ENCODE measurements at places on chromosomes 12 and 14.

DNA sequence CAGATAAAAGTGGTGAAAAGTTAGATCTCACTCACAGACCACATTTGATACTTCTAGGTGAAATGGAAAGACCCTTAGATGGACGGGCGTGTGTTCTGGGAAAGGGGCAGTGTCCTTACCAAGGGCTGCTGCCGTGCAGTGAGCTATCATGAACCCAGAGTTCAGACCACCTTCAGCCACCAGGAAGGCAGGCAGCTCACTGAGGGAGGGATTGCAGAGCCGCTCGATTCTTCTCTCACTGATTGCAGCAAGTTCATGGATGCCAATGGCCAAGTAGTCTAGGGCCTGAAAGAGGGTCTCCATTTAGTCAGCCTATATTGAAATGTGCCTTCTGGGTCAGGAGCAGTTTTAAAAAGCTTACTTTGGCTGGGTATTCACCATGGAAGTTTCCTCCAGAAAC is 15.7 kb downstream of the HAL start:
- DNase-seq: no peak

DNA sequence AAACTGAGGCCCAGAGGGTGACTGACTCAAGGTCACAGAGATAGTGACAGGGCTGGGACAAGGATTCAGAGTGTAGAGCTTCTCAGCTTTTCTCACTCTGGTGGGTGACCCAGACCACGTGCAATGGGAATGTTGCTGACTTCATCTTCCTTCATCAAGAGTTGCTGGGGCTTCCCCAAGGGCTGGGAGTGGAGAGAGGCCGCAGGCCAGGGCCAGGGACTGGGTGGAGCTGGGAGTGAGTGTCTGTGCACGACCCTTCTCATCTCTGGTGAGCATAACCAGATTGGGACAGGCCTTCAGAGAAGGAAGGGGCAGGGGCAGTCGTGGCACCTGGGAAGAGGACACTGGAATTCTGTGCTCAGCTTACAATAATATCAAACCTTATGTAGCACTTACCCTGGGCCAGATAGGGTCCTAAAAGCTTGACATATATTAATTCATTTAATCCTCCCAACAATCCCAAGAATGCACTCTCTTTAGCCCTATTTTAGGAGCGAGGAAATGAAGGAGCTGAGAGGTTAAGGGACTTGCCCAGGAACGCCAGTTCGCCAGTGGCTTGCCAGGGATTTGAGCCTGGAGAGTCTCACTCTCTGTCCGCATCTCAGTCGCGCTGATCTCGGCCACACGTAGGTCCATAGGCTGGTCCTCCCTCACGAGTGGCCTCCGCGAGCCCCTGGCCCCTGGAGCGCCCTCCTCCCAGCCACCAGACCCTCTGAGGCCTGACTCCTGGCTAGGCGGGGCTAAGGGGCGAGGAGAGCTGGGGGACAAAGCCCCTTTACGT is 15.8 kb downstream of the KRT18 start:
- no peak for DNase-seq

DNA sequence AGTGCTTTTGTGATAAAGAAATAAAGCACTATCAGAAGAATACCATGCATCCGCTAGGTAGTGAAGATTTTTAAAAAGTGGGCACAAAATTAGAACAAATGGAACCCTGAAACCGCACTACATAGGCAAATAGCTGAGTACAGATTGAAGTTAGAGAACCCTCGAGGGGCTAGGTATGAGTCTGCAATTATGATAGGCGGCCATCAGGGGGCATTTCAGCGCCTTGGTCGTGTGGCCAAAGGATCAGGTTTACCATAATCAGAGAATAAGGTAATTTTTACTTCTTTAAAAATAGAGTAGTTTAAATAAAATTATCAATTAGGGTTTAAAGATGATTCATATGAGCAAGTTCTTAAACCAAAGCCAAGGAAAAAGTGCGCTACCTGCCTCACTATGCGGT is 129.8 kb downstream of the TMX1 start:
- DNase-seq: no peak

DNA sequence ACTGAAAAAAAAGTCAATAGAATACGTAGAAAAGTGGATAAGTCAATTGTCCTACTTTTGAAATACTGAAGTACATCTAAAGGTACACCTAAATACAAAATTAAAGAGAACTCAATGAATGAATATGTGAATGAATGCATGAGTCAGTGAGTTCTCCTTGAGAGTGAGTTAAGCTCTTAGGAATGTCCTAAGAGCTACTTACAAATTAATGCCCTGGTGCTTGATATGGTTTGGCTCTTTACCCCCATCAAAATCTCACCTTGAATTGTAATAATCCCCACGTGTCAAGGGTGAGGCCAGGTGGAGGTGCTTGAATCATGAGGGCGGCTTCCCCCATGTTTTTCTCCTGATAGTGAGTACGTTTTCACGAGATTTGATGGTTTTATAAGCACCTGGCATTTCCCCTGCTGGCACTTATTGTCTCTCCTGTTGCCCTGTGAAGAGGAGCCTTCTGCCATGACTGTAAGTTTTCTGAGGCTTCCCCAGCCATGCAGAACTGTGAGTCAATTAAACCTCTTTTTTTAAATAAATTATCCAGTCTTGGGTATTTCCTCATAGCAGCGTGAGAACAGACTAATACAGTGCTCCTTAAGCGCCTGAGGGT is 192.2 kb upstream of the ARHGAP5 start:
- DNase-seq: no peak

GRCh38 chr14:81637639-81638038 is 104.0 kb upstream of the SEL1L start:
- no peak for DNase-seq

- DNase-seq: no peak
These were observed 465 bp upstream of the FGD4 start for GRCh38 chr12:32398816-32399369.

GRCh38 chr12:115088995-115089841 is 405.2 kb upstream of the TBX3 start:
- DNase-seq: no peak

- DNase-seq: no peak
These were observed 17.9 kb downstream of the KRT76 start for GRCh38 chr12:52759218-52759617.

- DNase-seq: no peak
These were observed 493.1 kb upstream of the CCDC196 start for GRCh38 chr14:65993103-65993502.

DNA sequence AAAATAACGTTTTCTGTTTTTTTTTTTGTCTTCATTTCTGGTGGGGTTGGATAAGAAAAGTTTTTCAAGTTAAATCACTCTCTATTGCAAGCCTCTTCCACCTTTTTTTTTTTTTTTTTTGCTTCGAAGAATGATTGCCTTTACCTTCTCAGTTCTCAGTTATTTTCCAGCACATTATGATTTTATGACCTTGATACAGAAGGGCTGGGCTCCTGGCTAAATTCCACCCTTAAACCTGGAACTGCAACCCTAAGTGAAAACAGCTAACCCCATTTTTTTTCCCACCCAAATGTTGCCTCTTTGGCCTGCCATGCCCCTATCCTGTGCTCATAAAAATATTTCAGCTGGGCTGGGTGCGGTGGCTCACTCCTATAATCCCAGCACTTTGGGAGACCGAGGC is 31.4 kb downstream of the PSEN1 start:
- no peak for DNase-seq

- DNase-seq: no peak
These were observed 30.5 kb upstream of the CCND2 start for GRCh38 chr12:4243091-4243490.

DNA sequence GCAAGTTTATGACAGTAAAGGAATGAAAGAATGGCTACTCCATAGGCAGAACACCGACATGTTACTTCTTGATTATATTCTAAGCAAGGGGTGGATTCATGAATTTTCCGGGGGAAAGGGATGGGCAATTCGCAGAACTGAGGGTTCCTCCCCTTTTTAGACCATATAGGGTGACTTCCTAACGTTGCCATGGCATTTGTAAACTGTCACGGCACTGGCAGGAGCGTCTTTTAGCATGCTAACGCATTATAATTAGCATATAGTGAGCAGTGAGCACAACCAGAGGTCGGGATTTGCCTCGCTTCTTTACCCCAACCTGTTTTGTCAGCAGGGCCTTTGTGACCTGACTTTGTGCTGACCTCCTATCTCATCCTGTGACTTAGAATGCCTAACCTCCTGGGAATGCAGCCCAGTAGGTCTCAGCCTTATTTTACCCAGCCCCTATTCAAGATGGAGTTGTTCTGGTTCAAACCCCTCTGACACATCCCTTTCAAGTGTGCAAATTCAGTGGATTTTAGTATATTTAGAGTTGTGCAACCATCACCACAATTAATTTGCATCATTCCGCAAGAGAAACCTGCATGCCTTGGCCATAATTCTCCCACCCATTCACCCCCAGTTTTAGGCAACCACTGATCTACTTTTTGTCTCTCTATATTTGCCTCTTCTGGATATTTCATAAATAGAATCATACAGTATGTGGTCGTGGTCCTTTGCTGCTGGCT is 27.4 kb downstream of the PALS1 start:
- DNase-seq: no peak

- DNase-seq: no peak
These were observed 217.4 kb upstream of the PDE3A start for GRCh38 chr12:20150835-20151422.

- DNase-seq: no peak
These were observed 283.7 kb upstream of the RTL1 start for GRCh38 chr14:101186992-101187815.

DNA sequence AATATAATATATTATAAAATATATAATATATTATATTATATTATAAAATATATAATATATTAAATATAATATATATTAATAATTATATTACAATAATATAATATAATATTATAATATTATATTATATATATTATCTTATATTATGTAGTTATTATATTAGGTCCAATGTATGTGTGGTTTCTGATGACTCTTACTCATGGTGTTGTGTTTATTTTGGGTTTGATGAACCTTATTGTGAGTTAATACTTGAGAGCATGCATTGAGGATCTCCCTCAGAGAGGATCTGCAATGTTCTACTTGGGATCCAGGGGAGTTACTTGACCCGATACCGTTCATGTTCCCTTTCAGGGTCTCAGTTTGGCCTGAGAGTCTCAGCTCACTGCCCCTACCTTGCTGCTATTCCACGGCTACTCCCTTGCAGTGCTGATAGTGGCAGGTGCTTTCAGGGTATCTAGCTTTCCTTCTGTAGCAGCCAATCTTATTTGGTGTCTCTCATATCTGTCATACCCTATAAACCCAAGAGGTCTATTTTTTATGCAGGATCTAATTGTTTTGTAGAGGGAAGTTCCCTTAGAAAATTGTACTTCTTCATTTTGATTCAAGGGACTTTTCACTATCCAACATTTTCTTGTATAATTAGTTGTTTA is 89.1 kb upstream of the ZDHHC17 start:
- no peak for DNase-seq

GRCh38 chr14:76256545-76256944 is 104.8 kb downstream of the GPATCH2L start:
- no peak for DNase-seq

- DNase-seq: no peak
These were observed 25.4 kb upstream of the CPM start for GRCh38 chr12:68958322-68958721.

DNA sequence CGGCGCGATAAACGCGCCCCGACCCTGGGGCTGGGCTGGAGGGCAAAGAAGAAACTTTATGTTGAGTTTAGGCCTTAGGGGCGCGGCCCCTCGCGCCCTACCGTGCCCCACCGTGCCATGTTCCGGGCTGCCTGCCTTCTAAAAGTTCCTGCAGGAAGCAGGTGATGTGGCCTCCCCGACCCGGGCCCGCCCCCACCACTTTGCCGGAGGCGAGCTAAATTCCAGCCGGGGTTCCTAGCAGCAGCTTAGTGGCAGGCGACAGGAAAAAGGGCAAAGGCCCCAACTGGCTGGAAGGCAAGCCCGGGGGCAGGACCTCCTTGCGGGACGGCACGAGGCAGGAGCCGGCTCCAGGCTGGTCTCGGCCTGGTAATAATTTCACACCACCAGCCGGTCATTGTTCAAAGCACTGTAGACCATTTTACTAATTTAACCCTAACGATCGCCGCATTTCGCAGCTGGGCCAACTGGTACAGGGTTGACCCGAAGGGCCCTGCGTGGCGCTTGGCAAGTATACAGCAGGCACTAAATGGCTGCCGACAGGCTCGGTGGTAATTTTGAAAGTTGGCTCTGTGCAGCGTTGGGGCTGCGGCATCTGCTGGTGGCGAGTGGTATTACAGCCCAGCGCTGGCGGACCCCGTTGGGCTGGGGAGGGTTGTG is 895 bp upstream of the CCDC88C start:
- no peak for DNase-seq

DNA sequence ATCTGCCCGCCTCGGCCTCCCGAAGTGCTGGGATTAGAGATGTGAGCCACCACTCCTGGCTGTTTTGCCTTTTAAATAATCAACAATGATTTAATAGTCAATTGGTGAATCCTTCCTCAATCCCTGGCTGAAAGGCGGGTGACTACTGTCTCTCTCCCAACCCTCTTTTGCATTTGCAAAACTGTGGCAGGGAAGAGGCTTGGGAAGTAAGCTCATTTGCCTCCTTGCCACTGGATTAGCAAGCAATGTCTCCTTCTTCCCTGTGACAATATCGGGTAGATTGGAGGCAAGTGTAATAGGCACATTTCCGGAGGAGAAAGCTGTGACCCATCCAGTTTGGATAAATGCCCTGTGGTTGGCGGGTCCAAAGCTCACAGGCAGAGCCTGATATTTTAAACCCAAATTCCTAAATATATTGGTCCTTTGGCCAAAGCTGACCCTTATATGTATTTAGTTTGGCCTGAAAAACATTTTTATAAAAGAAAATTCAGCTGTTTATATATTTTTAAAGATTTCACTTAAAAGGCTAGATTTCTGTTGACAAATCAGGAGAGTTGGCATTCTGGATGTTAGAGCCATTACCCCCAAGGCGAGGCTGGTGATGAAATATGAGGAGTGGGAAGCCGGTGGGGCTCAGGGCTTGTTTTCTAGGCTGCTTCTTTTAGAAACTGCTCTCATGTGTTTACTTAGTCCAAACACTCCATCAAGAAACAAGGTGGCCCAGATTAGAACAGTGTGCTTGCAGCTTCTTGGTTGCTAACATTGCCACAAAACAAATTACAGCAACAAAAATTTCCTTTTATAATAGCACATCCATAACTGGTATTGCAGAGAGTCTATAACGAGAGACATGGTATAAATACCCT is 646.9 kb upstream of the TMEM132C start:
- DNase-seq: no peak

DNA sequence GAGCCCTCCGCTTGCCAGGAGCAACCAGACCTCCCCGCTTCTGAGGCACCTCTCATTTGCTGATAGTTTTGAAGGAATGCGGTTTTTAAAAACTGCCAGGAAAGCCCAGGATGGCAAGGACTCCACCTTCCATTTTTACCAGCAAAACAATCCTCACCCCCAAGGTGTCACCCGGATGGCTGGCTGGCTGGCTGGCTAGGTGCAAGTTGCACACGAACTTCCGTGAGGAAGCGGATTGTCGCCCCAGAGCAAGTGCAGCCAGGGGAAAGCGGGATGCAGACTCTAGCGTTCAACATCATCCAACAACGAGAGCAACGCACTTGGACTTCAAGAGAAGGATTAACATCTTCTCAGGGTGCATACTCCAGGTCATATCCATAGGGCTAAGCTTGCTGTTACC is 125.4 kb downstream of the RIMBP2 start:
- DNase-seq: no peak

- no peak for DNase-seq
These were observed 10.1 kb upstream of the ARID4A start for GRCh38 chr14:58288106-58288792.
